Vagina (tissue), 2 donors: ENCODE measurements at places on chromosomes 16 and 17.

GRCh38 chr16:4752351-4753100 lies 14.4 kb downstream of the ZNF500 start:
- DNase-seq: no peak

GRCh38 chr16:89187770-89188392 lies 12.5 kb downstream of the SLC22A31 start:
- DNase-seq: no peak

- DNase-seq: no peak
Measured at GRCh38 chr17:17177176-17177575, 29.0 kb downstream of the PLD6 start.

GRCh38 chr17:46097497-46097896 lies 95.7 kb downstream of the KANSL1 start:
- no peak for DNase-seq

DNA sequence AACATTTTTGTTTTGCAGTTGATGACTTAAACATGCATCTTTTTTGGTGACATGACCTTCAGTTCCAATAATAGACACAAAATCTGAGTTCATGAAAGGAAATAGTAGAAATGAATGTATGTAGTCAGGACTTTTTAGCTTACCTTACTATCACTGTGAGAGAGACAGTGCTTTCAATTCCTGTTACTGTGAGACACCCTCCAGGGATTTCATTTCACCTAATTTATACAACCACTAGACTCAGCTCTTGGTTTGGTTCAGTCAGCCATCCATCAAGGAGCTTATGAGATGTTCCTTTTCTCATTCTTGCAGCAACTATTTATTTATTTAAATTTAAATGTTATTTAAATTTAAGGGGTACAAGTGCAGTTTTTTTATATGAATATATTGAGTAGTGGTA lies 77.9 kb downstream of the MAP2K4 start:
- no peak for DNase-seq

DNA sequence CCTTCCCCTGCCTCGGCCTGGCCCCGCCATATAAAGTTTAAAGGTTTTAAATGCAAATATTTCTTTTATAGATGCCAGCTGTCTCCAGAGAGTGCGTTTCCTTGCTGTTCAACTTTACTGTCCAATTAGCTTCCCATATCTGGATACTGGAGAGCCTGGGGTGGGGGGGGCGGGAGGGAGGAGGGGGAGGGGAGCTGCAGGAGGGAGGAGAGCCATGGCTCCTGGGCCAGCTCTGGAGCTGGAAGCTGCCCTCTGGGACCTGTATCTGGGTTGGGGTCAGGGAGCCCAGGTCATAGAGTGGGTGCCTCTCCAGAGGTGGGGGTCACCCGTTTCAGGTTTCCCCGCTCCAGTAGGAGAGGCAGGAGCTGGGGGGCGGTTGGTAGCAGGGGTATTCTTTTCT lies 6.2 kb upstream of the GSE1 start:
- DNase-seq: no peak

DNA sequence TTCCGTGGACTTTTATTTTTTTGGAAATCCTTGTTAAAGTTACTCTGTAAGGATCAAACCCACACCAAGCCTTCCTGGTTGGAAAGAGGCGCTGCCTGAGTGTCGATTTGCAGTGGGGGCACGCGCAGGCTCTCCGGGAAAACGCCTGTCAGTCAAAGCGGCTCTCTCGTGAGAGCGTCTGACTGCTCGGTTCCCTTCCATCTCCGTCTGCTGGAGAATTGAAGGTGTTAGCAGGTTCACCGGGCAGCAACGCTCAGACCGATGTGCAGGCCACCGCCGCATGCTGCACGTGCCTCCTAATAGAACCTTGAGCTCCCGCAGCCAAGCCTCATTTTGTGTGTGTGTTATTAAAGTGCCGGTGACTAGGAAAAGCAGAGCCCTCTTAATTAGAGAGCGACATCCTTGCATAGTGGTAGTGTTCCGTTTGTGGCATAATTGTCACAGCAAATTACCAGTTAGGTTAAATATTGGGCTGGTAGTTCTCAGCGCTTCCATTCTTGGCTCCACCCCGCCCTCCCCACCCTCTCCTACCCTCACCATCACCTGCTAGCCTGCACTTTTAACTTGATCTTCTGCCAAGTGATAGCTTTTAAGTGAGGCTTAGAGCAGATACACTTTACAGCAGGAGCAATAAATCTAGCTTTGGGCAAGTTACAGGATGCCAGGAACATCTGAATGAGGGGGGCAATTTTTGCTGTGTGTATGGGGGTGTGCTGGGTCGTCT lies 75.5 kb downstream of the RPA1 start:
- no peak for DNase-seq

DNA sequence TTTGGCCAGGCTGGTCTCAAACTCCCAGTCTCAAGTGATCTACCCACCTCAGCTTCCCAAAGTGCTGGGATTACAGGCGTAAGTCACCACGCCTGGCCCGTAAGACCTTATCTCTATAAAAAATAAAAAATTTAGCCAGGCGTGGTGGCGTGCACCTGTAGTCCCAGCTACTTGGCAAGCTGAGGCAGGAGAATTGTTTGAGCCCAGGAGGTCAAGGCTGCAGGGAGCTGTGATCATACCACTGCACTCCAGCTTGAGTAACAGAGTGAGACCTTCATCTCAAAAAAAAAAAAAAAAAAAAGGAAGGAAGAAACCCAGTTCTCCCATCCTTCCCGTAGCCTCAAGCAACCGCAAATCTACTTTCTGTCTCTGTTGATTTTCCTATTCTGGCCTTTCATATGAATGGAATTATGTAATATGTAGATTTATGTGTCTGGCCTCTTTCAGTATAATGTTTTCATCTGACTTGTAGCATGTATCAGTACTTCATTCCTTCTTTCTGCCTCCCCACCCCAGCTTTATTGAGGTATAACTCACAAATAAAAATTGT lies 11.2 kb downstream of the CASC3 start:
- DNase-seq: no peak

DNA sequence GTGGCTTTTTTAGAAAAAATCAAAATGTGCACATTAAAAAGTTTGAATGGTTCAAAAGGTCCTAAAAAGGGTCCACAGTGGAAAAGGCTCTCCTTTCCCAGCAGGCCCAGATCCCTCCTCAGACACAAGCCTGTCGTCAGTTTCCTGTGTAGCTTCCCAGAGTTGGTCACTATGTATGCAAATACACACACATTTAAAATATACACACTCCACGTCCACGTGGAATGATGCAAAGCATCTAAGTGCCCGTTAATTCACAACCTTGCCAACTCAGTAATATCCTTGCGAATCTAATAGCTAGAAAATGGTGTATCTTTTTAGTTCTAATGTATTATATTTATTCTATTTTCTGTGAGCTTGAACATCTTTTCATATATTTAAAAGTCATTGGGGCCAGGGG lies 17.7 kb downstream of the NLRC5 start:
- DNase-seq: no peak

GRCh38 chr17:17694169-17695081 lies 13.2 kb downstream of the RAI1 start:
- DNase-seq: no peak

DNA sequence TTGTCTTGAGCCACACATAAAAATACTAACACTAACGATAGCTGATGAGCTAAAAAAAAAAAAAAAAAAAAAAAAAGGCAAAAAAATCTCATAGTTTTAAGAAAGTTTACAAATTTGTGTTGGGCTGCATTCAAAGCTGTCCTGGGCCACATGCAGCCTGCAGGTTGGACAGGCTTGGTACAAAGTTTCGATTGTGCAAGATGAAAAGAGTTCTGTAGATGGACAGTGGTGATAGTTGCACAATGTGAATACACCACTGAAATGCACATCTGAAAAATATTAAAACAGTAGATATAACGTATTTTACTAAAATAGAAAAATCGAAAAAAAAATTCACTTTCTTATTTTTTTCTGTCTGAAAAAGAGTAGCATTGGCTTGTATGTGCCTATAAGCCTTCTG lies 42.9 kb downstream of the AMFR start:
- no peak for DNase-seq

GRCh38 chr17:59558953-59559352 lies 6.5 kb upstream of the DHX40 start:
- DNase-seq: no peak
